ENCODE measurements at places on chromosomes 6 and 20. TPM values are rescaled to one million over a fixed set of nuclear protein-coding genes. Genes with fewer than 3 reads are reported as not detected.

FABP7 gene
- total RNA-seq = not detected

BMP7 gene
- 0.79 TPM for total RNA-seq

AGER gene
- total RNA-seq = 9.3 TPM

TSBP1 gene
- not detected for total RNA-seq

SEL1L2 gene
- total RNA-seq = not detected

CCN5 gene
- 25.9 TPM for total RNA-seq

Data from omental fat pad (tissue), 4 donors.